Heart left ventricle (tissue), 16 donors: ENCODE measurements at places on chromosomes 3 and 15. TPM values are rescaled to one million over a fixed set of nuclear protein-coding genes. Genes with fewer than 3 reads are reported as not detected.
A peak's percentile ranks its signal among the peaks of the same experiment; 100 is the strongest.

Gene KLHL40
- 6.8 TPM for polyA plus RNA-seq

DNA sequence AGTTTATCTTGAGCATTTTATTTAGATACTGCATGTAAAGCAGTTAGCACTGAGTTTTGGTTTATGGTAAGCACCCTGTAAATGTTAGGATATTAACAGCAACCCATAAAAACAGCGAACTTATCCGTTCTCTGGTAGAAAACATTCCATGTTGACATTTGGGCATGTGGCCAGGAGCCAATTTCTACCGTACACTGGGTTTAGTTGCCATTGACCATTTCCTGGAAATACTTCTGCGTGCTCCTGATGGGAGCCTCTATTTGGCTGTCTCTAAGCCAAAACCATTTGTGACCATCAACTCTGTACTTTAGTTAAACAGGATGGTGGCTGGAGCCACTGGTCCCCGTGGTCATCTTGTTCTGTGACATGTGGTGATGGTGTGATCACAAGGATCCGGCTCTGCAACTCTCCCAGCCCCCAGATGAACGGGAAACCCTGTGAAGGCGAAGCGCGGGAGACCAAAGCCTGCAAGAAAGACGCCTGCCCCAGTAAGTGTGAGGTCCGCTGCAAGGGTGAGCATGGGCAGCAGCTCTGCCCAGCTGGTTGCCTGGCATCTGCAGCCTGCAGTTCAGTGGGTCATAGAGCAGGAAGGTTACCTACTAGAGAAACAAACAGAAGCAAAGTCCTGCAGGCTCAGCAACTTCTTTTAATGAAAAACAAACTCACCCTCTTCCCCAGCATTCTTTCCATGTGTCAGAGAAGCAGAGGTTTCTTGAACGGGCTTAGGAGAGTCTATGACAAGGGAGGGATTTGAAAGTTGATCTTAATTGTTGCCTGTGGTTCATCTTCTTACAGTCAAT lies 7.1 kb downstream of the THBS1 start:
- H3K4me3 ChIP-seq = no peak overlapping the region
- no peaks in the 10 kb centered on the region for H3K4me1 ChIP-seq
- DNase-seq = no peak
- H3K36me3 ChIP-seq = peaks cover 99% of the 10 kb centered on the region
- no peaks in the 10 kb centered on the region for H3K27me3 ChIP-seq

GRCh38 chr3:179100652-179101051 lies 29.0 kb upstream of the ZMAT3 start:
- H3K36me3 ChIP-seq = no peaks in the 10 kb centered on the region
- no peak overlapping the region for H3K4me3 ChIP-seq
- no peak for DNase-seq
- H3K27me3 ChIP-seq = no peaks in the 10 kb centered on the region
- no peaks in the 10 kb centered on the region for H3K4me1 ChIP-seq

GRCh38 chr3:143843587-143843986 lies 4.7 kb downstream of the SLC9A9 start:
- no peaks in the 10 kb centered on the region for H3K36me3 ChIP-seq

DNA sequence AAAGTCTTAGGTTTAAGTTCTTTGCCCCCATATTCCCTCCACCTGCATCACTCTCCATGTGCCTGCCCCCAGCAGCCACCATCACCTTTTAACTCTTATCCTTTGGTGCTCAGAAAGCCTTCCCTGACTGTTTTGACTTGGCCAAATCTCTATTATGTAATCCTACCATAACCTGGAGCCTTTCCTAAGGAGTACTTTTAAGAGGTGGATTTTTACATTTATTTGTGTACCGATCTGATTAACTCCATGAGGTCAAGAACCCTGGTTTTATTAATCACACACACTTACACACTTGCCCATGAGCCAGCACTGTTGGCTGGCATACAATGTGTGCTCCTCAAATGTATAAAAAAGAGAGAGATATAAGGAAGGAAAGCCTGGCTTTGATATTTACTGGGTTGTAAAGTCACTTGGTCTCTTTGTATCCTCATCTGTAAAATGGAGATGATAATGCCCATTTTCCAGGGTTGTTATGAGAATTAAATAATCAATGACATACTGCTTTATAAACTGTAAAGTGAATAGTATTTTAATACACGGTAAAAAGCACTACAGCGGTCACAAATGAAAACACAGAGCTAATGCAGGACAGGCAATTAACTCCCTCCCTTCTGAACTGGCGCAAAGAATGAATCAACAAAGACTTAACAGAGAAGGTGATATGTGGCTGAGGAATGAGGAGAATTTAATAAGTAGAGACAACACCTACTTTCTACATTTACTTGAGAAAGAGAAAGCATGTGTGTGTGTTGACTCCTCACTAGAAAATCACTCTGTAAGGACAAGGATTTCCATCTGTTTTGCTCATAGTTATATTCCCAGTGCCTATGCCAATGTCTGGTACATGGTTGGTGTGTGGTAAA lies 45.4 kb downstream of the ATP13A4 start:
- H3K4me3 ChIP-seq = no peak overlapping the region
- no peaks in the 10 kb centered on the region for H3K27me3 ChIP-seq
- H3K4me1 ChIP-seq = no peaks in the 10 kb centered on the region
- no peak overlapping the region for H3K27ac ChIP-seq
- DNase-seq = no peak
- H3K36me3 ChIP-seq = no peaks in the 10 kb centered on the region

GRCh38 chr15:57567891-57568290 lies 23.8 kb upstream of the MYZAP start:
- peak overlapping the region; percentile 72 for H3K27ac ChIP-seq
- no peaks in the 10 kb centered on the region for H3K36me3 ChIP-seq
- no peaks in the 10 kb centered on the region for H3K27me3 ChIP-seq
- no peak for DNase-seq
- H3K4me3 ChIP-seq = no peak overlapping the region
- peaks cover 14% of the 10 kb centered on the region for H3K4me1 ChIP-seq

DNA sequence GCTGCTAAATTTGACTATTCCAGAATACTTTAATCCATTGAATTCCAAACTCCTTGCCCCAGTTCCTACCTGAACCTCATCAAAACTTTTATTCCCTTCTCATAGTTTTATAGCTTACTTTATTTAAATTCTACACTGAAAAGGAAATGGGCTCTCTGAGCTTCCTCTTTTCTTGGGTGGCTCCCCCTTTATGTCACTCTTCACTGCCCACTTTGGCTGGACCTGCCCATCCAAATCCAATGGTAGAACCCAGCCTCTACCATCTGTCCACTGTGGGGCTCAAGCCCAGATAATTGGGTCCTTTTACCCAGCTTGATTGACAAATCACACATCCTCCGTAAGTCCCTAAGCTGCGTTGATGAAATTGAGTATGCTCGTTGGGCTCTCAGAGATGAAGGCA lies 216.5 kb downstream of the BBX start:
- no peaks in the 10 kb centered on the region for H3K4me1 ChIP-seq
- H3K4me3 ChIP-seq = no peak overlapping the region
- no peak overlapping the region for H3K27ac ChIP-seq

GRCh38 chr3:109195815-109196214 lies 59.3 kb downstream of the C3orf85 start:
- H3K27me3 ChIP-seq = no peaks in the 10 kb centered on the region
- H3K4me1 ChIP-seq = no peaks in the 10 kb centered on the region
- DNase-seq = no peak
- no peaks in the 10 kb centered on the region for H3K36me3 ChIP-seq
- H3K4me3 ChIP-seq = no peak overlapping the region

DNA sequence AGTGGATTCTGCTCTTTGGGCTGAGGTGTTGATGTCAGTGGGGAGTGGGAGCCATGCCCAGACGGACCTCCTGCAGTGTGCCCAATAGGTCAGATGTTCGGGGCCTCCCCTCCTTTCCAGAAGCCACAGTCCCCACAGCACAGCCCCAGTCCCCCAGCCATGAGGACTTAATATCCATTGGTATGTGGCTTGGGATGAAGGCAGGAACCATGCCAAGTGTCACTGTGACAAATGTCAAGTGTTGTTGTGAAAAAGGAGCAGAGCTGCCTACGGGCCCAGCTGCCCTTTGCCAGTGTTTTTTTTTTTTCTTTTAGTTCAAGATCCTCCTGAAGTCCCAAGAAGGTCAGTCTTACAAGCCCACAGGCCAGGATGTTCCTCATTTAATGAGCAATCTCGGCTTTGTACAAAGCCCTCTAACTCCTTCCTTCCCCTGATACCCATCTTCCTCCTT lies 12.2 kb downstream of the SEMA3G start:
- no peaks in the 10 kb centered on the region for H3K27me3 ChIP-seq
- H3K4me1 ChIP-seq = peaks cover 13% of the 10 kb centered on the region
- no peak overlapping the region for H3K4me3 ChIP-seq
- DNase-seq = peak; percentile 64
- peak overlapping the region; percentile 44 for H3K27ac ChIP-seq

DNA sequence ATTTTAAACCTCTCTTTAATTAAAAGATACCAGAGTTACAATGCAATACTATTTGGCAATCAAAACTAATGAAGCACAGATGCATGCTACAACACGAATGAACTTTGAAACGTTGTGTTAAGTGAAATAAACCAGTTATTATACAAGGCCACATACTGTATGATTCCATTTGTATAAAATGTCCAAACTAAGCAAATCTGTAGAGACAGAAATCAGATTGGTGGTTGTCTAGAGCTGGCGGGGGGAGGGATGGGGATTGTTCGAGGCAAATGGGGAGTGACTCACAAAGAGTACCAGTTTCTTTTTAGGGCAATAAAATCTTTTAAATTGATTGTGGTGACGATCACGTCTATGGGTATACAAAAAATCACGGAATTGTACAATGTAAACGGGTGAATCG lies 677.0 kb downstream of the NTRK3 start:
- H3K27me3 ChIP-seq = no peaks in the 10 kb centered on the region
- H3K4me3 ChIP-seq = no peak overlapping the region
- H3K4me1 ChIP-seq = no peaks in the 10 kb centered on the region
- no peak overlapping the region for H3K27ac ChIP-seq
- H3K36me3 ChIP-seq = no peaks in the 10 kb centered on the region
